ENCODE measurements at places on chromosomes 11 and 22.
A peak's percentile ranks its signal among the peaks of the same experiment; 100 is the strongest.

DNA sequence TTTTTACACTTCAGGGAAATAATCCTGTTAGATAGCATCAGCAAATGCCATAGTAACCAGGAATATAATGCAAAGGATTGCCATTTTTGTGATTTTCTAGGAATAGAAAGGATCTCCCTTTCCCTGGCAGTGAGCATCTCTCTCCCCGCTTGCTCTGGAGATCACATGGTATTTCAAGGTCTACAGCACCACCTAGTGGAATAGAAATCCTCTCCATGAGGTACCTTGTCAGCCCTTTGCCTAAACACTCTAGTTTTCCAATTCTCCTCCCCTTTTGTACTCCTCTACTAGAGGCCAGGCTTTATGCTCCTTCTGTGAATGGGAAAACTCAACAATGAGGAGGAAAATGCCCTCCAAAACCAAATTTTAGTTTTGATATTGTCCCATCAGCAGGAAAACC lies 78.4 kb downstream of the XRRA1 start:
- DNase-seq, result no peak

- no peak for DNase-seq
These were observed 42.0 kb upstream of the CXCR5 start for GRCh38 chr11:118841469-118842242.

DNA sequence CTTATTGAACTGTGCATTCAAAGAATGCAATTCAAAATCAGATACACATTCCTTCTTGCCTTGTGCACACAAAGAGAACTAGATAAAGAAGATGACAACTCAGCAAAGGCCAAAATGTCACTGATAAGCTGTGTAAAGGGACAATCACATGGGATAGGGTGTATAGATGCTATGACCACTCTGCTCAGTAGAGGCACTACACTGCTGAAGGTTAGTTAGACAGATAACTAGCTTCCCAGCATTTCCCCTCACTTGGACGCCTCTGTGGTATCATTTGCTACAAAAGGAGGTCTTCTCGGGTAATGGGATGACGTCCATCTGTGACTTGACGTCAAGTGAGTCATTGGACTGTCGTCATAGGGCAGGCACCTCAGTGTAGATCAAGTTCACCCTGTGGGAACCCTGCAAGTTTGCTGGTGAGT lies 424.9 kb upstream of the CCDC90B start:
- DNase-seq, result no peak

- DNase-seq, result no peak
These were observed 132.0 kb downstream of the MRTFA start for GRCh38 chr22:40504285-40505249.

DNA sequence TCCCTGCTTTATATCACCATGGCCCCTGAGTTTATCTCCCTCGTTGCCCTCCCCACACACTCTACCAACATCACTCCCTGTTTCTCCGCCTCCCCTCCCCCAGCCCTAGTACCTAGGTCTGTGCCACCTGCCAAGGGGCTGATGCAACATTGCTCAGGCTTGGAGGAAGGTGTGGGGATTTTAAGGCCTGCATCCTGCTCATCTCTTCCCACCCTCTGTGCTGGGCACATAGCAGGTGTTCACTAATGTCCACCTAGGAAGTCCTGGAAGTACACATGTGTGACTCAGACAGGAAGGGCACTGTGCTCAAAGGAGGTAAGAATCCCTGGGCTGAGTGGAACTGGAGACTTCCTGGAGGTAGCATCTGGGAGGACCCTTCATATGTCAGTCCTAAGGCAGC lies 37.0 kb downstream of the PDE2A start:
- DNase-seq, result no peak

DNA sequence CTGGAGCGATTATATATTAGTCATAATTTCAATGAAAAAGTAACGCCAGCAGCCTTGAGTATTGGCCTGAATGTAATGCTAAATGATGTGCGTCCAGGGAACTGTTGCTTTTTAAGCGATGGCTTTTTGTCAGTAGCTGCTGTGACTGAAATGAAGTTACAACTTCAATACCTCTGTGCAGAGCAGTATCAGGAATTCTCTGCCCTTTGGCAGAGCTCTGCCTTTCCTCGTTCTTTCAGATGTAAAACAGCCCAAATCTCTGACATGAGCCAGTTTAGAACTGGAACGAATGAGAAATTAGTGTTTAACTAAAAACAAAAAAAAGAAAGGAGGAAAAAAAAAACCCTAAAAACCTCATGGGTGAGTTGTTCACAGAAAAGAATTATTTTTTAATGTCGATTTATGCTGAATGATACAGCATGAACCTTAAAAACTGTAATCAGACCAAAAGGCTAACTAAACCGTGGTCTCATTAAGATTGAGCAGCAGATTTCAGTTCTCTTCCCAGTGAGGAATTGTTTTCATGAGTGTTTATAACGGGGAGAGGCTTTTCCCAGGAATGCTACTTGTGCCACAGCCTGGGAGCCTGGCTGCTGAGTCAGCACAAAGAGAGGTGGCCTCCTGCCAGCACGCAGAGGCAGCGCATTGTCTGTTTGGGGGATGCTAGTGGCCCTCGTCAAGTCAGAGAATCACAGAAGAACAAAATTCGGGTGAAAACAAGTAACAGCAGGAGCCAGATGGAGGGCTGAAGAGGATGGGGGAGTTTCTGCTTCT lies 146.2 kb upstream of the RASSF10 start:
- DNase-seq, result peak; percentile 70

- DNase-seq, result peak; percentile 46
These were observed 838 bp upstream of the MTFP1 start for GRCh38 chr22:30424534-30425326.

GRCh38 chr11:29217901-29218300 lies 798.9 kb downstream of the KCNA4 start:
- DNase-seq, result no peak

DNA sequence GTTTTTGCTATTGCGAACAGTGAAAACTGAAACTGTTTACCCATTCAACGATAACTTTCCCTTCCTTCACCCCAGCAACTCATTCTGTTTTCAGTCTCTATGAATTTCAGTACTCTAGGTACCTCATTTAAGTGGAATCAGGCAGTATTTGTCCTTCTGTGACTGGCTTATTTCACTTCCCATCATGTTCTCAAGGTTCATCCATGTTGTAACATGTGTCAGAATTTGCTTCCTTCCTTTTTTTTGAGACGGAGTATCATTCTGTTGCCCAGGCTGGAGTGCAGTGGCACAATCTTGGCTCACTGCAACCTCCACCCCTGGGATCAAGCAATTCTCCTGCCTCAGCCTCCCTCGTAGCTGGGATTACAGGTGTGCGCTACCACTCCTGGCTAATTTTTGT lies 23.7 kb downstream of the HTR3B start:
- DNase-seq, result no peak

DNA sequence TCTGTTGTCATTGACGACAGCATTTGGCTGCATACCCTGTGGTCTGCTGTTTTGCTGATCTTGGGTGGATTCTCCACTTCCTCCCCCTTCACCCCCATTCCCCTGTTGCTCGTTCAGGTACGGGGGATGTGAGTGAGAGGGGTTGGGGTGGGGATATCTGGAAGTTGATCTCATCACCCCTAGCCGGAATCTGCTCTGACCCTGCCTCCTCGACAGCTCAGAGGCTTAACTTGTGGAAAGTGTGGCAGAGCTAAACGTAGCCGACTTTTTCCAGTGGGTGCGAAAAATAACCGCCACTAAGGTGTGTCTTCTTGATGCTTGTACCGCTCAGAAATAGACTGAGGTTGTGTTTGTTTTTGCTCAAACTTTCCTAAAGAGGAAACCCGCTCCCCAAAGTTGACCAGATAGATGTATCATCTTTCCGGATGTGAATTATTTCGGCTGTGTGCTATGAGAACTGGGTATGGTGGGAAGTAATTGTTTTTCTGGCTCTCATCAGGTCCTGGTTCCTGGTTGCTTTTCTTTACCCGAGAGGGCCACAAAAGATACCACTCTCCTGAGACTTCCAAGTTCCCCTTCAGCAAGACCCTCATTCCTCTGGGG lies 6.6 kb downstream of the ZBTB16 start:
- no peak for DNase-seq

GRCh38 chr22:37183432-37184379 lies 4.3 kb downstream of the C1QTNF6 start:
- DNase-seq, result no peak

GRCh38 chr11:93128574-93128973 lies 69.2 kb downstream of the SLC36A4 start:
- DNase-seq, result peak; percentile 18

DNA sequence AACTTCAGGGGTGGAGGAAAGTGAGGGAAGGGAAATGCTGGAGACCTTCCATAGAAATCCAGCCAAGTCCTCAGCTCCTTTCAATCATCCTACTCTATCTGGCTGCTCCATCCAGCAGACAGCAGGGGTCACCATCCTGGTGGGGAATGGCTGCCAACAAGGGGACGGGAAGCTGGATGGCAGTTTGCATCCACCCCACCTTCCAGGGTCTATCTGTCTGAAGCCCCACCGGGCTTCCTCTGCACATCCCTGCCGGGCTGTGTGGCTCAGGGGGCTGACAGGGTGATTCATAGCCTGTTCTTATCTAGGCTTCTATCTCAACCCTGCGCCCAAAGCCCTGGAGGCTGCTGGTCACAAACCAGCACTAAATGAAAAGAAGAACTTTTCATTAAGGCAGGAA lies 1.1 kb downstream of the SYTL2 start:
- DNase-seq, result peak; percentile 2

- no peak for DNase-seq
These were observed 2.1 kb downstream of the INCENP start for GRCh38 chr11:62125881-62126280.

GRCh38 chr11:128261011-128261421 lies 326.3 kb downstream of the ETS1 start:
- peak; percentile 14 for DNase-seq

DNA sequence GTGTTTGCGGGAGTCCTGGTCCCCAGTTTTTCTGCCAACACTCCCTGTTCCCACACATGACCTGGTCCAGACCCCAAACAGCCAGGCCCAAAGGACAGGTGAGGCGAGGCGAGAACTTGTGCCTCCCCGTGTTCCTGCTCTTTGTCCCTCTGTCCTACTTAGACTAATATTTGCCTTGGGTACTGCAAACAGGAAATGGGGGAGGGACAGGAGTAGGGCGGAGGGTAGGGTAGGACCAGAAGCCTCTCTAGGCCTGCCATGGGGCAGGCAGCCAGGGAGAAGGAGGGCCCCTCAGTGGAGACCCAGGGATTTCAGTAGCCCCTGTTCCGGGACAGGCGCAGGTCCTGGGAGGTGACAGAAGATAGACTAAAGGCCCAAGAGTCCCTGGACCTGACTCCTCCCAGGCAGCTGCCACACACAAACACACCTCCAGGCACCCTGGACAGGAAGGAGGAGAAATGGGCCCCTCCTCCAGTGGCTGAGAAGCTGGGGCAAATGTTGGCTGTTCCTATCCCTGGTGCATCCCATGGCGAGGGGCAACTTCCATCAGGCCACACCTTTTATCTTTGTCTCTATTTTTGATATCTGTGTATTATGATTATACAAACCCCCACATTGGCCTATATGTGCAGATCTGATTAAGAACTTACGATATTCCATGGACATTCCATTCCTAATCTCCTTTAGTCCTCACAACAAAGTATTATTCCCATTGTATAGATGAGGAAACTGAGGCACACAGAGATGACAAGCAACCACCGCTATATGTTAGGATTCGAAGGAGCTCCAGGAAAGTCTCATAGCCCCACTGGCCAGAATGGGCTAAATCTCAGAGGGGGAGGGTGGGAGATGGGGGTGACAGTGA lies 626 bp upstream of the F2 start:
- peak; percentile 39 for DNase-seq
